ENCODE measurements at places on chromosomes 3 and 15.

DNA sequence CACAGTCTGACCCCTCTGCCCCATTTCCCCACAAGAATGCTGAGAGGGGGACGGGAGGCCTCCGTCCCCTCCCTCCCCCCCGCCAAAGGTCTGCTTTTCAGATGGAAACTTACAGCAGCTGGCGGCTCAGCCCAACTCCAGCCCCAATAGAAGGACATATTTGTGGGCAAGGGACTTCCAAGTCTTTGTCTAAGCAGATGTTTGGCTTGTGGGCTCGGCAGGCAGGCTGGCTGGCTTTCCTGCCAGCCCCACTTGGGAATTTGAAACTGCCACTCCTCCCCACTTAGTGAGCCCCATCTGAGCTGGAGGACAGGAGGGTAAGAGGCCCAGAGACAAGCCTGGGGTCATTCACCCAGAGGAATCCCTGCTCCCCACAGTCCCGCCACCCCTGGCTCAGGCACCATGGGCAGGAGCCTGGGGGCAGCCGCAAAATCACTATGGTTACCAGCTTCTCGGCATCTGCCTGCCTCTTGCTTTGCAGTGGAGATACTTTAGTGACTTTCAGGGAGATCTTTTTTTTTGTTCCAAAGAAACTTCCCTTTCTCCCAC is 53.6 kb downstream of the LMCD1 start:
- no peak for DNase-seq

DNA sequence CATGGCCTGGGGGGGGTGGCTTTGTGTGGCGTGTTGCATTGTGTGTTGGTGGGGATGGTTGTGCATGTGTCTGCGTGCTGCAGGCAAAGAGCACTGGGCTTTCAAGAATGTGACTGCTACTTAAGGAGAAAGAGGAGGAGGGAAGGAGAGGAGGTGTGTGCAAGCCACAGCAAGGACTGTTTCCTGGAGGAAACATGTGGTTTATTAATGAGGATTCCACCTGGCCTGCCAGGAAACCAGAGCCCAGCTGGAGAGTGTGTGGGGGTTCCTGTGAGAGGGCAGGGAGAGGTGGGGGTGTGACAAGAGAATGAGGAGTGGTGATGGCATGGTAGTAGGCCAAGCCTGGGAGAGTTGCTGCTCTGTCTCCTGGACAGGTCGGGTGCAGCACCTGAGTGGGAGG is 258.1 kb upstream of the ROPN1 start:
- no peak for DNase-seq

DNA sequence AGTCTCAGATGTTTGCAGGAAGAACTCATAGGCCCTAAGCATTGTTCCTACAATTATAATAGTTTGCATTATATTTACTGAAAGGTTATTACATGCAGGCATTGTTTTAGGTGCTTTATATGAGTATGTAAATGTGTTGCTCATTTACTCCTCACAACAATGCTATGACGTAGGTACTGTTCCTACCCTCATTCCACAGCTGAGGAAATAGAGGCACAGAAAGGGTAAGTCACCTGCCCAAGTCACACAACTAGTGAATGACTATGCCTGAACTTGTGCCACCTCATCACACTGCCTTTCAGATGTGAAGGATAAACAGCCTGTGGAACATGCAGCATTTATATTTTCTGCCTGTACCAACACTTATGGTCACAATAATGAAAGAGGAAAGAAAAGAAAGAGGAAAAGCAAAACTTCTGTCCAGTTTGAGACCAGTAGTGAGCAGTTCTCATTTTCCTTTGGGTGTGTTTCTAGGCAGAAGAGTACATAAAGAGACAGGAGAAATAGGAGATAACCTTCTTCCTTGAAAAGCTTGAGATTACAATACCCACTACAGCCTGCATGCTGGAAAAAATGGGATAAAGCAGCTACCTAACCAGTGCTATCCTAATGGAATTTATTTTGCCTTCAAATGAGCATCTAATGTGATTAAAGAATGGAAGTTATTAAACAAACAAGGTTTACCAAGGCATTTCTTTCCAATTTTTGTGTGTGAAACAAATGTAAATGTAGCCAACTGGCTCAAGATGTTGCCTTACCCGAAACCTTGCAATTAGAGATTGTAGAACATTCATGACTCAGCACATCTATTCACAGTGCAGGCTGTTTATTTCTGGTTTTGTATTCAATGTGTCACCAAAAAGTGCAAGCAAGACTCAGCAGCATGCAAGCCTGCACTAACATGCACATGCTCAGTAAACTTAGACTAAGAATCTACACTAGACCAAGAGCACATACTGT is 20.5 kb upstream of the ENTPD3 start:
- DNase-seq: no peak

GRCh38 chr3:193761969-193762368 is 169.0 kb downstream of the OPA1 start:
- DNase-seq: no peak

Data from cerebellar nuclear complex (tissue), 1 donor.